Stimulated activated CD8-positive, alpha-beta memory T cell treated with anti-CD3 and anti-CD28 coated beads, Interleukin-2, amount 100 ng/mL, for 1 hour (primary cell): ENCODE measurements at places on chromosomes 12 and 14.

- no peak for DNase-seq
Measured at GRCh38 chr14:41872931-41873685, 266.4 kb downstream of the LRFN5 start.

GRCh38 chr12:25052196-25052913 is 103.5 kb upstream of the BCAT1 start:
- peak; percentile 20 for DNase-seq

- DNase-seq, result no peak
Measured at GRCh38 chr14:29895591-29896083, 32.0 kb downstream of the PRKD1 start.

- no peak for DNase-seq
Measured at GRCh38 chr12:90958347-90958746, 3.4 kb upstream of the CCER1 start.

DNA sequence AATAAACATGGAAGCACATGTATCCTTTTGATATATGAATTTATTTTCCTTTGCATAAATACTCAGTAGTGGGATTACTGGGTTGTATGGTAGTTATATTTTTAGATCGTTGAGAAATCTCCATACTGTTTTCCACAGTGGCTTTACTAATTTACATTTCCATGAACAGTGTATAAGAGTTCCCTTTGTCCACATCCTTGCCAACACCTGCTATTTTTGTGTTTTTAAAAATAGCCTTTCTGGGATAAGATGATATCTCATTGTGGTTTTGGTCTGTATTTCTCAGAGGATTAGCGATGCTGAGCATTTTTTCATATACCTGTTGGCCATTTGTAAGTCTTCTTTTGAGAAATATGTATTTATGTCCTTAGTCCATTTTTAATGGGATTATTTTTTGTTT is 329.2 kb upstream of the KITLG start:
- DNase-seq, result no peak
